ENCODE measurements at places on chromosomes 16 and 17.
A peak's percentile ranks its signal among the peaks of the same experiment; 100 is the strongest.

- no peak for DNase-seq
These were observed 142.6 kb downstream of the STX8 start for GRCh38 chr17:9432934-9433421.

GRCh38 chr16:85557083-85557970 is 55.8 kb upstream of the GSE1 start:
- DNase-seq: no peak

GRCh38 chr16:56363781-56364565 is 61.4 kb downstream of the AMFR start:
- no peak for DNase-seq

DNA sequence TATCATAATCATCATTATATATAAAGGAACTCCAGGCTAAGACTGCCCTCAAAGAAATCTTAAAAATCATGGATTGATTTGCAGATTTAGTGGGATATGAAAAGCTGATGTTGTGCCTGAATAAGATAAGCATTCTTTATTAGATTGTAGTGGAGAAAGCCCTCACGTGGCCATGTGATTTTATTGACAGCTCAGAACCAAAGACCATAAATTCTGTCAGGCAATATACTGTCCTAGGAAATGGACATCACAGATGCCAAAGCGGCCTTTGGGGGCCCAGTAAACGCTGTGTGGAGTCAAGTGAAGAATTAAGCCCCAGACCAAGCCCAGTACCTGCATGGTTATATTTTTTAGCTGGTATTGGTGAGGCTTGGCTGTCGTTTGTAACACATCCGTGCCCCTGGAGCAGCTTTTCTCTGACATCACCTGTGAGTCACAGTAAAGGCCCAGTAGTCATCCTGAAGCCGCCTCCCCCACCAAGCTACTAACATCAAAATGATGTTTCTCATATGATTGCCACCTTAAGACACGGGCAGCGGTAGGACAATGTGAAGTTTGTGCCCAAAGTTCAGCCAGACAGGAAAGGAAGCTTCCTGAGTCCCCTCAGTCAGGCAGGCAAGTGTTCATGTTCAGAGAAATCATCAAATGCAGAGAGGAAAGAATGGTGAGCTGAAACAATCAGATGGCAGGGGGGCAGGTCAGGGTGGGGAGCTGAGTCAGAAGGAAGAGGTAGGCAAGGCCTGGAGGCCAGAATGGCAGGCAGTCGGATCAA is 209.4 kb downstream of the IRX3 start:
- DNase-seq: no peak

DNA sequence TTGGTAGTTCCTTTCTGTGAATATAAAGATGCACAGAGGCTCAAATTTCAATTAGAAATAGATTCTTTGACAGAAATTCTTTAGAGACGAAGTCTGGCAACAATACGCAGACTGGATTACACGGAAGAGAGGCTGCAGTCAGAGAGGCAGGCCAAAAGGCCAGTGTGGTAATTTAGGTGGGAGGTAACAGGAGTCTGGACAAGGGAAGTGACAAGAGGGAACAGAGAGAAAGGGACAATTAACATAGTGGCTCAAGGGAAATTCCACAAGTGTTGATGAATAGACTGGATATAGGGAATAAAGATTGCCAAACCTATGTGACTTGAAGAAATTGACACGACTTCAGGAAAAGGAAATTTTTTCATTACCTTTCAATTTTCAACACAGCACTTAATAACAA is 54.6 kb downstream of the STX8 start:
- DNase-seq: no peak

DNA sequence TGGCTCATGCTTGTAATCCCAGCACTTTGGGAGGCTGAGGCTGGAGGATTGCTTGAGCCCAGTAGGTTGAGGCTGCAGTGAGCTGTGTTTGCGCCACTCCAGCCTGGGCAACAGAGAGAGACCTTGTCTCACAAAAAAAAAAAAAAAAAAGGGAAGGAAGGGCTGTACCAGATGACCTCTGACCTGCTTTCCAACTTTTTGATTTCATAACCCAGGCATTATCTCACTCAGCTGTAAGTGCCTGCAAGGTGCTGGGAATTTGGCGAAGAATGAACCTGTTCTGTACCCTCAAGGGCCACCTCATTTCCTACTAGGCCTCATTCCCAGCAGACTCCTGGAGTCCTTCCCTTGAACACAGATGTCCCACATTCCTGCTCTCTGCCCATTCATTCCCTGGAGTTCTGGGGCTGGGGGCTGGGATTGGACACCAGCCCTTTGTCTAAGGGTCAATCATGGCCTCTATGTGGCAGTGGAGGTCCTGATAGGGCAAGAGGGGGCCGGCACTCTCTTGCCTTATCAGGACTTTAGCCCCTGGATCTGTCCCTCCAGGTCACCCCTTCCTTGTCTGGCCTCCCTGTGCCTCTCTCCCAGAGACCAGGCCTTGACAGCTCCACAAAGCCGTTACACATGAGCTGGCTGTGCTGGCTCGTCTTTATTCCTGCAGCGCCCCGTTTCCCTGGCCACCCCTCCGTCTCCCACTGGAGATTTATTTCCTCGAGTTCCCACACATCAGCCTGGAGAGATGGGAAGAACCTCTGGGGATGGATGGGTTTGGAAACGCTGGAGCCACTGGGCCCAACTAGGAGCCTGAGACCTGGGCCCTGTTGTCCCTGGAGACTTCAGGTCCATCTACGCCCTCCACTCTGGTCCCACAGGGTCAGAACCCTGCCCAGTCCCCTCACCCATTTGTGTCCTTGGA is 821 bp upstream of the GFAP start:
- DNase-seq: no peak

GRCh38 chr17:78135858-78136500 is 5.4 kb downstream of the TMC8 start:
- DNase-seq: no peak

DNA sequence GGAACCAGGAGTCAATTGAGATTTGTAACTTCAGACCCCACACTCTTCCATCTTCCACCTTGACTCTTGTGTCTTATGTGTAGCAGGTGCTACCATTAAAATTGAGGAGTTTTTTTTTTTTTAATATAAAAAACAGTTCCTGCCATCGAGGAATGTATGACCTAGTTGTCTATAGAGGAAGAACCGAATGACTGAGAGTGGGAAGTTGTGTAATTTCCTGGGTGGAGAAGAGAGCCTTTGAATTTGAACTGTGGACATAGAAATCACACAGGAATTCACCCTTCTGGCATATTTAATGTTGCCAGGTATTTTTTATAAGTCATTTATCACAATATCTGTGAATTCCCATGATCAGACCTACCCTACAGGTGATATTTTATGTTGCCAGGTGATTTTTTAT is 22.0 kb downstream of the SP2 start:
- DNase-seq: no peak

- no peak for DNase-seq
These were observed 38.8 kb upstream of the TRAP1 start for GRCh38 chr16:3756113-3756512.

DNA sequence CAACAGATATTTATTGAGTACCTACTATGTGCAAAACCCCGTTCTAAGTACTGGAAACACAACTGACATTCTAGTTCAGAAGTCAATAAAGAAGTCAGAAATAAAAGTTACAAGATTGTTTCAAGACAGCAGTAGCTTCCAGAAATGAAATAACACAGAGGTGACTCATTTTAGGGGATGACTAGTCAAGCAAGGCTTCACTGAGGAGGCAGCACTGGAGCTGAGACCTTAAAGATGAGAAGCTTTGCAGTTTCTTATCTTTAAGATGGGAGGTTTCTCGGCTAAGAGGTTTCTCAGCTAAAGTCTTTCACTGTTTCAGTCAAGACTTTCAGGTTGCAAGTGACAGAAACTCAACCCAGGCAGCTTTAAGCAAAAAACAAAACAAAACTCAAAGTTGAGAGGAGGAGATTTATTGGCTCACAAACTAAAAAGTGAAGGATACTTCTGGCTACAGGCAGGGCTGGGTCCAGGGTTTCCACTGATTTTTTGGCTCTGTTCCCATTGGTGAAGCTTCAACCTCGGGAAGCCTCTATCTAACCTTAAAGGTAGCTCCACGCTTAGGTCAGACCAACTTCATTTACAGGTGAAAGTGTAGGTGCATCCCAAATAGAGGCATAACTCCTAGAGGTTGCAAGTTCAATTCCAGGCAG is 7.4 kb upstream of the MMP2 start:
- no peak for DNase-seq

- no peak for DNase-seq
These were observed 26.1 kb downstream of the TNS4 start for GRCh38 chr17:40475234-40475908.

- no peak for DNase-seq
These were observed 249.2 kb upstream of the GSE1 start for GRCh38 chr16:85363881-85364280.

GRCh38 chr17:42472709-42473521 is 14.2 kb downstream of the ATP6V0A1 start:
- DNase-seq: no peak

DNA sequence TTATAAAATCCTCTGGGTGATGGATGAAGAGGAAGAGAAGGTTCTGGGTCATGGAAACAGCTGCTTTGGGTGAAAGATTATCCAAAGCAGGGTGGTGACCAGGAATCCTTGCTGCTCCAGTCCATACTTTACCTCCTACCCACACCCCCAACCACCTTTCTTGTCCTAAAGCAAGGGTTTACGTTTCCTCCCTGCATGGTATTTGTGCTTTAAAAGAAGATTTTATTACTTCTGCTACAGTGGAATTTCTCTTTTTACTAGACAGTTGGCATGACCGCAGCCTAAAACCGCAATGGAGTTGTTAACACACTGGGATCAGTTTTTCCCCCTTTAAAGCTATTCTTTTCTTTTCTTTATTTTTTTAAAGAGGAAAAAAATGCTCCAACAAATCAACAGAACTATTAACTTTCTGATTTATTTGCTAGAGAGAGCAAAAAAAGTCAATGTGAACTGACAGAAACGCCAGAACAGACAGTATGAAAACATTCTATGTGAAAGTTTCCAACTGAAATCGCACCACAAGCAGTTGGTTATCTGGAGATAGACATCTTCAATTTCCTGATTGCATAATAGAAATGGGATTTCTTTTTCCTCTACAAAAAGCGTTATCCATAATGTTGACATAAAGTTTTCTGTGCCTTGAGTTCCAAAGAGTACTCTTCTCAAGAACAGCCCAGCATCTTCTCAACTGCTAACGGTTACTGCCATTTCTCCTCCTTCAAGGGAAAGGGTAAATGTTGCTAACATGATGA is 236.0 kb downstream of the IRX3 start:
- no peak for DNase-seq

DNA sequence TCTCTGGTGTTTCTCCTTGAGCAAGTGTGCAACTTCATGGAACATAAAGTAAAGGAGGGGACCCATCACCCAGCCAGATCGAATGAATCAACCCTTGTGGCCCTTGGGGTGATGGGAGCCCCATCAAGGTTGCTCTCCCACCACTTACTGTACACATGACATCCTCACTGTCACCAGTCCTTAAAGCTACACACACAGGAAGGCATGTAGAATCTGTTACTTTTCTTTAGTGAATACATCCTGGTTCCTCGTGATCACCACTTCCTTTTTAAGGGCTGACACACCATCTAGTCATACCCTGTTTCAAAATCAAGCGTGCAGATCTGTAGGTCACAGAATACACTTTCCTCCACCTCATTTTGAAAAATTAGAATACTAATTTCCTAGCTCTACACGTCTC is 22.6 kb upstream of the MPHOSPH6 start:
- DNase-seq: no peak

DNA sequence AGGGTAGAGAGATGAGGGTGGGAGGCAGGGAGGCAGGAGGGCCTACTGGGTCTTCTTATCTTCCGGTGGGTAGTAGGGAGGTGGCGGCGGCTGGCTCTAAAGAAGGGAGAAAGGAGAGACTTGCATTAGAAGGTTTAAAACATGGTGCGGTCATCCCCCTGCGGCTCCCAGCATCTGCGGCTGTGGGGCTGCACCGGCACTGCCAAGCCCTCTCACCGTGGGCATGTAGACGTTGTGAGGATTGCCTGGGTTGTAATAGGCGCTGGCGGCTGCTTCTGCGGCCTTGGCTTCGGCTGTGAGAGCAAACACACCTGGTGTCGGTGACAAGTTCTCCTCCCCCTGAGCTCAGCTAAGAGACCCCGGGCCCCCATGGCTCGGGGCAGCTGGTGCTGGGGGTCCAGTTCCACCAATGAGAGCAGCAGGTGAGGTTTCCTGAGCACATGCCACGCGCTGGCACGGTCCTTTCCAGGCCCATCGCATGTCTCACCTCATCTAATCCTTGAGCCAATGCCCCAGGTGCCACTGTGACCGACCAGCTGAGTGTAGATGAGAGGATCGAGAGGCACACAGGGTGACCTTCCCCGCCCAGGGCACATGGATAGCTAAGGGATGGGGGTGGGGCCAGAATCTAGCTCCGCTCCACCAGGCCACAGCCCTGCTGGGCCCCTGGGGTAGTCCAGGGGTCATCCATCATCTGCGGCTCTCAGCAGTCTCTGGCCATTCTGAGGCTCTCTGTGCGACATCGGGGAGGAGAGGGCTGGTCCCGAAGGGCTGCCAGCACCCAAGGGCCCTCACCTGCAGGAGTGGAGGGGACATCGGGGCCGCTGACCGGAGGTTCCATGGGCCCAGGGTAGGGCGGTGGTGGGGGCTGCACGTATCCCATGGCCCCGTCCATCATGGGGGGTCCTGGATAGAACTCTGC is 2.7 kb upstream of the UNC13D start:
- peak; percentile 87 for DNase-seq

DNA sequence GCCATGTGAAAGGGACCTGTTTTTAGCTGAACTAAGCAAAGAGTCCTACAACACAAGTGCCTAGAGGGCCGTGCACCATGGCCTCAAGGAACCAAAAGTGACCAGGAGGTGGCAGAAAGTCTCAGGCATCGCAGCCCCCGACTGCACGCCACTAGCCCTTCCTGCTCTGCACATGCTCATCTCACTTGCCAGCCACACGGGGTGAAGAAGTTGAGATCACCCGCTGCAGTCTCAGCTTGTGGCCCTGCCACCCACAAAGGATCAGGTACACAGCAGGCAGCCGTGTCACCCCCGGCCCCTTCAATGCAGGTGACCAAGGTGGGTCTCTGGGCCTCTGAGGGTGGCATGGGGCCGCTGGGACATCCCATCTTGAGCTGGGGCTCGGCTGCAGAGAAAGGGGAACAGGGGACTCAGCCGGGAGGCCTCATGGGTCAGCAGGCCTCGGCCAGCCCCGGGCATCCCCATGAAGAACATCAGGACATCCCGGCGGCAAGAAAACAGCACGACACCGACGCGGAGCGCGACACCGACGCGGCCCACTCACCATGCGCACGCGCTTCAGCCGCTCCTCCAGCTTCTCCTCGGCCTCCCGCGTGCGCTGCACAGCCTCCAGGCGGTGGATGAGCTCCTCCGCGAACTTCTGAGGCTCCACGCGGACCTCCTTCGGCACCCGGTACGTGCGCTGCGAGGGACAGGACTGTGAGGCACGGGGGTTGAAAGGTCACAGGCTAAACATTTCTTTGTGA is 21.0 kb downstream of the PDIA2 start:
- no peak for DNase-seq

Measured in NCI-H510A treated with DMSO at 0.1 percent for 48 hours (cell line).